T-helper 1 cell (primary cell): ENCODE measurements at places on chromosomes 3 and 15.

DNA sequence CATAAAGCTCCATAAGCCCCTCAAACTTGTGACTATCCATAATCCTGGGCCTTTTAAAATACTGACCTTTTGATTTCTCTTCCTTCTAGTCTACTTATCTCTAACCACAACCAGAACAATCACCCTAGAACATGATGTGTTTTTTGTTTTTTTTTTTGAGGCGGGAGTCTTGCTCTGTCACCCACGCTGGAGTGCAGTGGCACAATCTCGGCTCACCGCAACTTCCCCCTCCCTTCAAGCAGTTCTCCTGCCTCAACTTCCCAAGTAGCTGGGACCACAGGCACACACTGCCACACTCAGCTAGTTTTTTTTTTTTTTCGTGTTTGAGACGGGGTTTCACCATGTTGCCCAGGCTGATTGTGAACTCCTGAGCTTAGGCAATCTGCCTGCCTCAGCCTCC lies 25.1 kb downstream of the VPS39 start:
- DNase-seq, result no peak

- no peak for DNase-seq
Measured at GRCh38 chr3:160154033-160154432, 71.2 kb upstream of the C3orf80 start.

- DNase-seq, result no peak
Measured at GRCh38 chr3:51937014-51937413, 4.7 kb downstream of the RRP9 start.

- DNase-seq, result no peak
Measured at GRCh38 chr3:140536926-140537726, 140.7 kb upstream of the TRIM42 start.

DNA sequence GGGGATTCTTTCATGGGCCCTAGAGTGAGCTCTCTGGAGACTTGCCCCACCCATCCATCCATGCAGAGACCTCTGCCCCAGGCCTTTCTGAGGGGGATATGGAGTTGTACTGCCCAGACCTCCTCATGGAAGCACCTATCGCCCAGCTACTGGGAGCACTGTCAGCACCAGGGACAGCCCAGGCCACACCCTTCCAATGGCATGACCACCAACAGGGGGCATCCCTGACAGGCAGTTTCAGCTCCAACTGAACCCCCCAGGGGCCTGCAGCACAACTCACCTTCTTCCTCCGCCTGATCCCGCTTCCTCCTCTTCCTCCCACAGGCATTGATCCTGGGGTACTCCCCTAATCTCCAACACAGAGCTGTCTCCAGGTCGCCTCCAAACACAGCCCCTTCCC lies 21.8 kb downstream of the MRPS11 start:
- no peak for DNase-seq

DNA sequence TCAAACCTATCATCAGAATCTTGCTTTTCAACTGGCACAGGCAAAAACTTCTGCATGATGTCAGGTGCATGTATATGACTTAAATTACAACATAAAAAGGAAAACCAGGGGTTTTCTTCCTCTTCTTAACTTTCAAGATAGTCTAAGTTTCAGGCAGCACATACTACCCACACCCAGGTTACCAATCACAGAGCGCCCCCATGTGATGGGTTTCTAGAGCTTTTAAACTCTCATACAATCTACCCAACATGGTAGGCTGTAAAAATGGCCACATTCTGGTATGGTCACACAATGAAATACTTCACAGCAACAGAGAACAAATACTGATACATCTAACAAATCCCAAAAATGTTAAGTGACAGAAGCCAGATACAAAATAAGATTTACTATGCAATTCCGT lies 7.4 kb downstream of the MESD start:
- DNase-seq, result no peak

DNA sequence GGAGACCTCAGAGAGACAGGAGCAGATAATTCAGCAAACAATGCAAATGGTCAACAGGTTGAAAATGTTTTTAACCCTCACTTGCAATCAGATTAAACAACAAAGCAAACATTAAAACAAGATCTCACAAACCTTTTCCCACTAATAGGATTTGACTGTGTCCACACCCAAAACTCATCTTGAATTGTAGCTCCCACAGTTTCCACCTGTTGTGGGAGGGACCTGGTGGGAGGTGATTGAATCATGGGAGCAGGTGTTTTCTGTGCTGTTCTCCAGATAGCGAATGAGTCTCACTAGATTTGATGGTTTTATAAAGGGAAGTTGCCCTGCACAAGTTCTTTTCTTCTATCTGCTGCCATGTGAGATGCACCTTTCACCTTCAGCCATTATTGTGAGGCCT lies 1.3 kb upstream of the LYSMD4 start:
- no peak for DNase-seq
